T follicular helper cell (primary cell): ENCODE measurements at places on chromosomes 5 and 9.

DNA sequence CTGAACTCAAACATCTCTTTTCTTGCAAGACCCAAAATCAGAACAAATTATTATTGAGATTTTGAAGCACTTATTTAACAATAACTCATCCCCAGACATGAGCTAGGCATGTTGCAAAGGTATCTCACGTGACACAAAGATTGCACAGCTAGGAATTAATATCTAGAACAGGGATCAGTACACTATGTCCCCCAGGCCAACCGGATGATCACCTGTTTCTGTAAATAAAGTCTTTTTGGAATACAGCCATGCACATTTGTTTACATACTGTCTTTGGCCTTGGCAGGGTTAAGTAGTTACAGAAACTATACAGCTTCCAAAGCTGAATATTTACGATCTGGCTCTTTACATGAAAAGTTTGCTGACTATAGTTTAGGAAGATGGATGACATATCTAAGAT lies 287.7 kb downstream of the ACTL7B start:
- DNase-seq, result no peak

GRCh38 chr5:115237066-115237465 lies 25.6 kb downstream of the PGGT1B start:
- no peak for DNase-seq

DNA sequence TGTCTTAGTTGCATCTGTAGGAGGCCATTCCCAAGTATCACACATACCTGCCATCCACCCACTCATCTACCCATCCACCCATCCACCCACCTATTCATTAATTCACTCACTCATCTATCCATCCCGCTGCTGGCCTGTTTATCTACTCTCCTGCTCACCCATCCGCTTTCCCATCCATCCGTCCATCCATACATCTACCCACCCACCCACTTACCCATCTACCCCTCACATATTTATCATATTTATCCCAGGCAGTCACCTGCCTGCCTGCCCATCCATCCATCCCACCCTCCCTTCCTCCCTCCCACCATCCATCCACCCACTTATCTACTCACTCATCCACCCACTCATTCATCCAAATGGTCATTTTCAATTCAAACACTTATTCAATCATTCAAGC lies 143.9 kb upstream of the PANK3 start:
- no peak for DNase-seq

- no peak for DNase-seq
Observed at GRCh38 chr5:107303171-107303968, 367.4 kb downstream of the EFNA5 start.

GRCh38 chr9:34628656-34629490 lies at the start of gene ARID3C:
Gene ARID3C (minus strand): TSS chr9:34629066. CDS start chr9:34628014, 1,052 bp downstream.
- no peak for DNase-seq

DNA sequence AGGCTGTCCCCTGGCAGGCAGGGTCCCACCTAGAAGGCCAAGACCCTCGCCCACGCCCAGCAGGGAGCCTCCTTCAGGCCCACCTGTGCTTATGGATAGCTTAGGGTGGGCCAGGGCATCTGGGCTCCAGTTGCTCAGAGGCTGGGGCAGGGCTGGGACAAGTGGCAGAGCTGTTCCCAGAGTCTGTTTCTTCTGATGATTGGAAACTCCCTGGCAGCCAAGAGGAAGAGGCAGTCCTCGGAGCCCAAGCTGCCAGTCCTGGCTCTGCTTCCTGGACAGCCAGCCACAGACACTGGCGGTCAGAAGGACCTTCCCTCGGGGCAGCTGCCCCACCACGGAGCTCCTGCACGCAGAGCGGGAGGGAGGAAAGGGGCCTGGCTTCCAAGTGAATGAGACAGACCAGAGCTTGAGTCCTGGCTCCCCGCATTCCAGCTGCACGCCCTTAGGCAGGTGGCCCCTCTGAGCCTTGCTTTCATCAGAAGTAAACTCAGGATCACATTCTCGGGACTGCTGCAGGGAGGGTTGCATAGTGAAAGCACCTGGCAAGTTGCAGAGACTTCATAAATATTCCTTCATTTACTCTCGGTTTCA lies 37.9 kb upstream of the GABRP start:
- DNase-seq, result no peak

GRCh38 chr5:143955141-143955540 lies 143.2 kb downstream of the HMHB1 start:
- DNase-seq, result no peak

DNA sequence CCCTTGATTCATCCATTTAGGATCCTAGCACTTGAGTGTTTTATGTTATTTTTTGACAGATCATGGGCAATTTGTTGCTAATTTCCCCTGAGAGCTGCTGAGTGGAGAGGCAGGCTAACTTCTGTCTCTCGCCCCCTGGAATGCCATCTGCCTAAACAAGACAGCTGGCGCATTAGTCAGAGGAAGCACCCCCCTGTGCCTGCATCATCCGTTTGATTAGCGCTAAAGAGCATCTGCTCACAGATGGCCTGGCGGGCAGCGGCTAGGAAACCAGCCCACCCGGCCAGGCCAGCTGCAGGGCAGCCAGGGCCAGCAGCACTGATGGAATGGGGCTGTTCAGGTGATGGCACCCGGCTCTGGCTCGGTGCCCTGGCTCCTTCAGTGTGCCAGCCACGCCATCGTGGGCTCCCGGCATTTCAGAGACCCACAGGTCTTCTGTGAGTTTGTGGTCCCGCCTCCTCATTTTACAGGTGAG lies 22.9 kb upstream of the ASS1 start:
- no peak for DNase-seq

DNA sequence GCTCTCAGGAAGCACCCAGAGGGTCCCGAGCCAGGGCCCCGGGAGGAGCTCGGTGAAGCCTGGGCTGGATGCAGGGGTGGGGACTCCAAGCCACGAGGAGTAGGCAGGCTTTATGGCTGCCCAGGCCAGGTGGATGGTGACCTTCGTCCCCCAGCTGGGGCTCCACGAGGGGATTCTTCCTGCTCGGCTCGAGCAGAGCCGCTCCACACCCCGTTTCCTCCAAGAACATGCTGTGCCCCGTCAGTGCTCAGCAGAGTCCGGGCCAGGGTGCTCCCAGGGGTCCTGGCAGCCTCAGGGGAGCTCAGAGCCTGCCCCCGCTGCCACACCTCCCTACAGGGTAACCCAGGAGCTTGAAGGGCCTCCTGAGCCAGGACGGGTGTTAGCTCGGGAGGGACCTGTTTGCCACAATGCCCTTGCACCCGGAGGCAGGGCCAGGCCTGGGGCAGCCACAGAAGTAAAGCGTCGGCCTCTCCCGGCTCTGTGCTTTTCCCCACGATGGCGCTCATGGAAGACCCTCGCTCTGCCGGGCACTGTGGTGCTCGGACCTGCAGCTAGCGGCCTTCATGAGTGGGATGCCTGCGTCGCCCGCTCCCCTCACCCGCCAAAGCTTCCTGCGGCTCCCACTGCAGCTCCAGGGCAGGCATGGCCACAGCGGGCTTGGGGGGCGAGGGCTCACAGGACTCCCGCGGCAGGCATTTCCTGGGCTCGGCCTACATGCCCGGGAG lies 86.8 kb downstream of the KCNT1 start:
- no peak for DNase-seq

GRCh38 chr5:61866930-61867329 lies 439.1 kb upstream of the KIF2A start:
- no peak for DNase-seq

DNA sequence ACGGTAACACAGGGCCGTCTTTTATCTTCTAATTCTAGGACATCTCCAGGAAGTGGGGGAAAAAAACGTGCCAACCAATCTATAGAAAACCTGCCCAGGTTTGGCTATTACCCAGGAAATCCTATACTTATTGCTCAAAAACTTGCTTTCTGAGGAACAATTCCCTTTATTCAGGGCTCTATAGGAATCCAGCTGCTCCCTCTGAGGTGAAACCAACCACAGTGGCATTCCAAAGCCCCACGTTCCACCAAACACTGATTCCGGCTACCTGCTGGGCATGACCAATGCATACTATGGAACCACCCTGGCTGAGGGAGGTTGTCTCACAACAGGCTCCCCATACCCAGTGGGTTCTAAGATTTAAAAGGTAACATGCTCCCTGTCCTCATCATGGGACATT lies 57.6 kb downstream of the GLIS3 start:
- DNase-seq, result no peak

DNA sequence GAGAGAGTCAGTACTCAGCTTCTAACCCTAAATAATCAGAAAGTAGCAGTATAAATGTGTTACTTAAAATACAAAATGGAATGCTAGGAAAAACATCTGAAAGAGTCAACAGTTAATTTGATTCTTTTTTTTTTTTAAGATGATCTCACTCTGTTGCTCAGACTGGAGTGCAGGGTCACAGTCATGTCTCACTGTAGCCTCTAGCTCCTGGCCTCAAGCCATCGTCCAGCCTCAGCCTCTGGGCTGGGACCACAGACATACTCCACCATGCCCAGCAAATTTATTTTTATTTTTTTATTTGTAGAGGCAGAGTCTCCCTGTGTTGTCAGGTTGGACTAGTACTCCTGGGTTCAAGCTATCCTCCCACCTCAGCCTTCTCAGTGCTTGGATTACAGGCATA lies 424.9 kb downstream of the IRX2 start:
- DNase-seq, result no peak

DNA sequence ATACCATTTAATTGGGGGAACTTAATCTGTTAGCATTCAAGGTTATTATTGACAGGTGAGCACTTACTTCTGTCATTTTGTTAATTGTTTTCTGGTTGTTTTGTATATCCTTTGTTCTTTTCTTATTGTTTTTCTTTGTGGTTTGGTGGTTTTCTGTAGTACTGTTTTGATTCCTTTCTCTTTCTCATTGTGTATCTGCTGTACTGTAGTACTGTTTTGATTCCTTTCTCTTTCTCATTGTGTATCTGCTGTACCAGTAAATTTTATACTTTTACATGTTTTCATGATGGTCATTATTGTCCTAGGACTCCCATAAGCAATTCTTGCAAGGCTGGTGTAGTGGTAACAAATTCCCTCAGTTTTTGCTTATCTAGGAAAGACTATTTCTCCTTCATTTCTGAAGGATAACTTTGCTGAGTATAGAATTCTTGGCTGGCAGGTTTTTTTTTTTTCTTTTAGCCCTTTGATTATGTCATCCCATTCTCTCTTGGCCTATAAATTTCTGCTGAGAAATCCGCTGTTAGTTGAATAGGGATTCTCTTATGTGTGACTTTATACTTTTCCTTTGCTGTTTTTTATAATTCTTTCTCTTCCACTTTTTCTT lies 24.1 kb upstream of the CACNA1B start:
- DNase-seq, result no peak

DNA sequence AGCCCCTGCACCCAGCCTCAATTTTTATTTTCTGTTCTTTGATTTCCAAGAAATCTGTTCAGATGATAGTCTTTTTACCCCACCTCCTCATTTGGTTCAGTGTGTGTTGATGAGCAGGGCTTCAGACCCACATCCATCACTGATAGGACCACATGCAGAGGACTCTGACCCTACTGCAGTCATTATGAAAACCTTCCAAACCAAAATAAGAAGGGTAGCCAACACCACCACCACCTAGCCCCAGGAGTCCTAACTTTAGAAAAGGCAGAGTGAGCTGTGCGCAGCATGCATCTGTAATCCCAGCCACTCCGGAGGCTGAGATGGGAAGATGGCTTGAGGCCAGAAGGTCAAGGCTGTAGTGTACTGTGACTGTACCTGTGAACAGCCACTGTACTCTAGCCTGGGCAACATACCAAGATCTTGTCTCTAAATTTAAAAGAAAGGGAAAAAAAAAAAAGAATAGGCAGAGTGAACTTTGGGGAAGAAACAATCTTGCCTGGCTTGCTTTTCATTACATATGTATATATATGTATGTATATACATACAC lies 13.0 kb downstream of the CDKN2AIPNL start:
- DNase-seq, result no peak

DNA sequence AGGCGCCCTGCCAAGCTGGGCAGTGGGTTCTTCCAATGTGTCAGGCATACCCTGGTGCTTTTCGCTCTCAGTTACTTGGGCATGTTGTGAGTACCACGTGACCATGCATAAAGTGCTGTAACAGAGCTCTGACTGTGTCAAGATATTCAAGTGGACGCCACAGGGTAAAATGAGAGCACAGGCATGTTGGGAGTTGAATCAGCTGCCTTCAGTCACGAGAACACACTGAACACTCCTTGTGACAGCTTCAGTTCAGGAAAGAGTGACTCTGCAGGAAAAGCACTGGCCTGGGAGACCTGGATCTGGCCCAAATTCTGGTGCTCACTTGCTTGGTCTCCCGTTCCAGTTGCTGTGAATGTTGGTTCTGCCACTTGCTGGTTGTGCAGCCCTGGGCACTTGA lies 5.1 kb downstream of the MLANA start:
- no peak for DNase-seq

GRCh38 chr5:32754284-32754683 lies 43.2 kb downstream of the NPR3 start:
- no peak for DNase-seq

DNA sequence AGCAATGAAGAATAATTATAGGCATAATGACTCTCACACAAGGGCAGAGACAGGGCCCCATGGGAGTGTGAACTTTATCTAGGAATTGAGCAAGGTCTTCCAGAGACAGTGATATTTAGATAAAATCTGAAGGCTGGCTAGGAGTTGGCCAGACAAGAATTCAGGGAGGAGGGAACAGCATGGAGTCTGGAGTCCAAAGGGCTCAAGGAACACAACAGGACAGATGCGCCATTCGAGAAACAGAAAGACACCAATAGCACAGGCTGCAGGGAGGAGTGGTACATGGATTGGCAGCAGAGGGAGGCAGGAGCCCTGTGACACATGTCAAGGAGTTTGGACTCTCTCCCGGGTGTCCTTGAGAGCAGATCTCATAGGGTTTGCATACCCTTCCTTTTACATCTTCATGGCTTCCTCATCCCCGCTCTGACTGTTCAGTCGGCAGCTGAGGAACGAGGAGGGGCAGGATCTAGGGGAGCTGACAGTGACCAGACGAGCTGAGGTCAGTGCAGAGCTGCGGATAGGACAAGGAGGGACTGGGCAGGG lies 64.0 kb upstream of the XPA start:
- DNase-seq, result no peak

GRCh38 chr9:137021979-137022661 lies 5.9 kb downstream of the ABCA2 start:
- DNase-seq, result peak; percentile 53

- DNase-seq, result no peak
Observed at GRCh38 chr9:3903273-3903672, 377.5 kb upstream of the RFX3 start.
